Foreskin keratinocyte (primary cell): ENCODE measurements at places on chromosomes 1 and 21. TPM values are rescaled to one million over a fixed set of nuclear protein-coding genes. Genes with fewer than 3 reads are reported as not detected.

GRCh38 chr1:156203331-156203730 lies 9.4 kb downstream of the SLC25A44 start:
- DNase-seq, result no peak

DNA sequence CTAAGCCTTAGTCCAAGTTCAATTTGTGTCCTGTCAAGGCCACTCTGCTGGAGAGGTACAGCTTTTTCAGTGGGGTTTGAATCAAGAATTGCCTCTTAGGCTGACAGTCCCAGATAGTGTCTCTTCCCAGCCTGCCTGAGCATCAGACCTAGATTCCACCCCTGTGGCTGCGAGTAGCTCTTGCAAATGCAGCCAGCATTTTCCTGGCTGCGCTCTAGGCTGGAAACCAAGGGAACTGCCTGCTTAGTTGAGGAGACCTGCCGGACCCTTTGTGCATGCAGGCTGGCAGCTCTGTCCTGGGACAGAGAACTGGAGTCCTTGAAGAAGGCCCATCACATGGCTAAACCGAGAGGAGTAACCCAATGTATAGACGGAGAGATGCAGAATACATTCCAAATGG lies 293.7 kb downstream of the PCP4 start:
- DNase-seq, result no peak

DNA sequence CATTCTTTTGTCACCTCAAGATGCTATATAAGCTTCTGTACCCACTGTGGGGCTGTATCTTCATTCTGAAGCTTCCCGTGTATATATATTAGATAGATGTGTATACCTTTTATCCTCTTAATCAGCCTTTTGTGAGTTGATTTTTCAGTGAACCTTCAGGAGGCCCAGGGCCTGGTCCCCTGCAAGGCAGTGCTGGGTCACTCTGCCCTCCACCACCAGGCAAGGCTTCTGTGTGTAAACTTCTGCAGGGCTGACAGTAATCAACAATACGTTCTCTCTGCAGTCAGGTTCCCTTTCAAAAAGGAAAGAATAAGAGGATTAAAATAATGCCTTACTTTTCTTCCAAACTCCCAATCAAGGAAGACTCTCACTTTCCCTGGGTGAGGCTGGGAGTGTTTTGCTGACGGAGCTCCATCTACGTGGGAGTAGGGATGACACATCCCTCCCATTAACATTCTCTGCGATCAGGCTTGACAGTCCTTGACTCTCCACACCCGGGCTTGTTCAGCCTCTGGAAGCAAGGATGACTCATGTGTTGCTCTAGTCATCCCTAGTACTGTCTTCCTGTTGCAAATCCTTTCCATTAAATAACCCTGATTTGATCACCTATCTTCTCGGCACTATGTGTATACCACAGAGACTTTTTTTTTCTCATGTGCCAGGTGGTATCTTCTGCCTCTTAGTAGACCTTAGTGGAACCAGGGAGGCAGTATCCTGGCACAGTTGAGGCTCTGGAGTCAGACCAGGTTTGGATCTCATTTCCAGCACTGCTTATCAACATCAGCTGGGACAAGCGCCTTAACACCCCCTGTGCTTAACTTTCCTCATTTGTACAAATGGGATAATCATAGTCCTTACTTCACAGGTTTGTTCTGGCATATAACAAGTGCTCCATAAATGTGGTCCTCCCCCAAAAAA lies 70.3 kb upstream of the KCNK1 start:
- peak; percentile 98 for DNase-seq

- DNase-seq, result no peak
Measured at GRCh38 chr1:67771749-67772148, 61.5 kb downstream of the GNG12 start.

GRCh38 chr1:213286235-213286634 lies 235.2 kb downstream of the RPS6KC1 start:
- DNase-seq, result no peak

- peak; percentile 12 for DNase-seq
Measured at GRCh38 chr1:113074237-113074636, 1.2 kb downstream of the LRIG2 start.

GRCh38 chr1:47924270-47925048 lies 72.7 kb downstream of the TRABD2B start:
- DNase-seq, result no peak

DNA sequence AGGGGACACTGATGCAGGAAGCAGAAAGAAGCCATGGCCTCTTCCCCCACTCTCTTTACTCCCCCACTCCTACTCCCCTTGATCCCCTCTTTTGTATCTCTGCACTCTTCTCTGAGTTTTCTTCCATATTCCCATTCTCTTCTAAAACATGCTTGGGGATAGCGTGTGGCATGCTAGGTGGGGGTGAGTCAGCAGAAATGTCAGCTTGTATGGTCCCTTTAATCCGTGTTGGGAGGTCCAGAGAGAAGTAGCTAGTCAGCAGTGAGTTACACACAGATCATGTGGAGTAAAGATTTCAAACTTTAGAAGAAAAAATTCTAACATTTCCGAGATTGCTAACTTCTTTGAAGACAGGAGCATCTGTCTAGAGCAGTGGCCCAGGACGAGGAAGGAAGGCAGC lies 4.0 kb upstream of the KCNK1 start:
- no peak for DNase-seq

Gene ARID1A
- total RNA-seq, result 41.8 and 42.4 TPM in 2 replicates

DNA sequence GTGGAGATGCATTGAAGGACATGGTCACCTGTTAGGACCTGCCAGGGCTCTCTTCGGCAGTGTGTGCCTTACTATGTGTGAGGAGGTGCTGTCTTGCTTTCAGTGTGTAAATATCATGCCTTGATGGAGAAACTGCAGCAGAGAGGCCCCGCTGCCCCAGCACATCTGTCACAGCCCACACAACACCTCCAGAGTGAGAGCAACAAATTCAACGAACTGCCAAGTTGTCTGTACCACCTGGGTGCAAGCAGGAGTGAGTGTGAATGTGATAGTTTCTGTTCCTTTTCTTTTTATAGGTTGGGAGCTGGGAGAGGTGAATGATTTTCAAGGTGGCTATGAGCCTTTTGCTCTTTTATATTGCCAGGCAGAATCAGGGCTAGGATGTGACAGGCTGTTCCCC lies 114.6 kb upstream of the KIAA0040 start:
- DNase-seq, result no peak

DNA sequence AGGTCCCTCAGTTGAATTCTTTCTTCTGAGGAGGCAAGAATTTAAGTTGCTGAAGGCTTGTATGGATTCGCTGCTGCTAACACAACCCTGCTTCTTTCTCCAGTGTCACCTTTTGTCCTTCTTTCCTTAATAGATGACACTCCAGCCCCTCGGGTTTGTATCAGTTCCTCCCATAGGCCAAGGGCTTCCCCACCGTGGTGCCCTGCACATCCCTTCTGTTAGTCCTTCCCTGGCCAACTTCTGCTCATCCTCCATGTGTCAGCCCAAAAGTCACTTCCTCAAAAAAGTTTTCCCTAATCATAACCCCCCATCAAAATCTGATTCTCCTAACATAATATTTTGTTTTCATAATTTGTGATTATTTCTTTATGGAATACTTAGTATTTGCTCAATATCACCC lies 190.4 kb downstream of the RHOU start:
- no peak for DNase-seq

DNA sequence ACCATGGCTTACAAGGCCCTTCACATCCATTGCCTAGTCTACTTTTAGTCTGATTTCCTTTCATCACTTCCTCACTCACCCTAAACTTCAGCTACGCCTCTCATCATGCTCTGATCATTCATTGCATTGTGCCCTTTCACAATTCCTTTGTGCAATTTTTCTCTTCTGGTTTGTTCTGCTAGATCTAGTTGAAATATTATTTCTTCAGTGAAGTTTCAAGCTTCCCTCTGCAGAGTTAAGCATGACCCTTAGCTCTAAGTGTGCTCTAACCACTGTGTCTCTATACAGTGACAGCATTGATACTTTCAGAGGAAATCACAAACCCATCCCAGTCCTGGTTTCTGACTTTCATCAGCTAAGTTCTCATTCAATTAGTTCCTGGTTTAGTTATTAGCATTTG lies 166.1 kb downstream of the PLA2G4A start:
- no peak for DNase-seq

GRCh38 chr1:191085121-191085520 lies 607.5 kb upstream of the BRINP3 start:
- no peak for DNase-seq

Gene ENSA
- total RNA-seq, result 123 and 144 TPM in 2 replicates

DNA sequence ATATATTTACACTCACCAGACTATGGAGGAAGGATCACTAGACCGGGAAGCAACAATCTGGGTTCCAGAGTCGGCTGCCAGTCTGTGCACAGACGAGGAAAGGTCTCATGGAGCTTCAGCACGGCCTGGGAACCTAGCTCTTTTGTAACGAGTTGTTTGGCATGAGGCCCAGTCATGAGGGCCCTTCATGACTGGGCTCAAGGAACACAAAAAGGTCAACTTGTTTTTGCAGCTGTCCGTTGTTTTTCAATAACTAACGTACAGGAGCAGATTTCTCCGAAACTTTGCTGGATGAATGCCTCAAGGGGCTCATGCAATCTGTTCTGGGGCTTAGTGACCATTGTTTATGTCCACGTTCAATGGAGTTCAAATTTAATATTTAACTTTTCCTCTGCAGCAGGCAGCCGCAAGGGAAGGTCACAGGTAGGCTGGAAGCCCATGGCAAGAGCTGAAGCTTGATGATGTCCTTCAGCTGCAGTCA lies 5.9 kb upstream of the STUM start:
- DNase-seq, result no peak

DNA sequence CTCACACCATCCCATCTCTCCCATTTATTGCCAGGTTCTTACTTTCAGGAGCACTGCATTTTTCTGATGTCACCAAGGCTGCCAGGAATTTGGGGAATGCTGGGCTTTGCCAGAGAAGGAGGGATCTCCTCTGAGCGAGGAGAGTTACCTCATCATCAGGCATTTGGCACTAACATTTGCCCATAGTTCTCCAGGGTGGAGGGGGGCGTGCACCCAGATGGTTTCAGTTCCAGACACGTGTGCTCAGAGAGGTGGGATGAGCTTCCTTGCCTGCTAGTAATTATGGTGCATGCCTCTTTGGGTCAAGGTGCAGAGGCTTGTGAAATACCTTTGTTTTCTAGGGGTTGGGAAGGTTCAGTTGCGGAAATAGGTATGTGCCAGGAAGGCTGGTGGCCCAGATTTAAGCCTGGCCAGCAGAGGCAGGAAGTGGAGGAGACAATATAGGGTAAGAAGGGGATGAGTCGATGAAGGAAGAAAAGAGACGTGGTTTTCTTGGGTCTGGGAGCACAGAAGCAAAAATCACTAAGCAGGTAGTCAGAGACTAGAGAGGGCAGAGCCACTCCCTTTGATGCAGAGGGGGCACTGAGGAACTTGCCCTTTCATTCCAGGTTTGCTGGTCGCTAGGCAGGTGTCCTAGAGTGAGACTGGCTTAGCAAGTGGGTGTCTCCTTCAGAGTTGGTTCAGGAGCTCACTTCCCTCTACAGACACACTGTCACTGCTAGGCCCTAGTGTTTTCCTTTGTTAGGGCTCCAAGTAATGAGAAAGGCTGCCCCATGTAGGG lies 7.2 kb downstream of the TUFT1 start:
- peak; percentile 98 for DNase-seq

- no peak for DNase-seq
Measured at GRCh38 chr1:199009447-199009846, 370.6 kb downstream of the PTPRC start.

Gene HENMT1
- 1.8 and 2.2 TPM in 2 replicates for total RNA-seq

GRCh38 chr1:48969971-48970370 lies 193.3 kb upstream of the BEND5 start:
- DNase-seq, result no peak

GRCh38 chr1:9787702-9788101 lies 36.1 kb downstream of the CLSTN1 start:
- no peak for DNase-seq

DNA sequence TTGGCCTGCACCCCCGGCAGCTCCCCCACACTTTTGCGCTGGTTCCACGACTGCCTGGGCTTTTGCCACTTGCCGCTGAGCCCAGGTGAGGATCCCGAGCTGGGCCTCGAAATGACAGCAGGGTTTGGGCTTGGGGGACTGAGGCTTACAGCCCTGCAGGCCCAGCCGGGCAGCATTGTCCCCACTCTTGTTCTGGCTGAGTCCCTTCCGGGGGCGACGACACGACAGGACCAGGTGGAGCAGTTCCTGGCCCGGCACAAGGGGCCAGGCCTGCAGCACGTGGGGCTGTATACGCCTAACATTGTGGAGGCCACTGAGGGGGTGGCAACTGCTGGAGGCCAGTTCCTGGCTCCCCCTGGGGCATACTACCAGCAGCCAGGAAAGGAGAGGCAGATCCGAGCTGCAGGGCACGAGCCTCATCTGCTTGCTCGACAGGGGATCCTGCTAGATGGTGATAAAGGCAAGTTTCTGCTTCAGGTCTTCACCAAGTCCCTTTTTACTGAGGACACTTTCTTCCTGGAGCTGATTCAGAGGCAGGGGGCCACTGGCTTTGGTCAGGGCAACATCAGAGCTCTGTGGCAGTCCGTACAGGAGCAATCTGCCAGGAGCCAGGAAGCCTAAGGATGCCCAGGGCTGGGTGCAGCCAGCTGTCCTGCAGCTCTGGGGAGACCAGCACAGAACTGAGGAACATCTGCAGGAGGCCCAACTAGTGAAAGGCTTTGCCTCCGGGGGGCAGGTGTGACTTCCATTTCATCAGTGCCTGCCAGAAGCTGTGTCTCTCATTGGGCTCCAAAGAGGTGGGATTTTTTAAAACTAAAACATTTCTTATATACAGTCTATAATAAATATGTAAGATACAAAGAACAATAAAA lies 1.2 kb downstream of the HPDL start:
- DNase-seq, result no peak

DNA sequence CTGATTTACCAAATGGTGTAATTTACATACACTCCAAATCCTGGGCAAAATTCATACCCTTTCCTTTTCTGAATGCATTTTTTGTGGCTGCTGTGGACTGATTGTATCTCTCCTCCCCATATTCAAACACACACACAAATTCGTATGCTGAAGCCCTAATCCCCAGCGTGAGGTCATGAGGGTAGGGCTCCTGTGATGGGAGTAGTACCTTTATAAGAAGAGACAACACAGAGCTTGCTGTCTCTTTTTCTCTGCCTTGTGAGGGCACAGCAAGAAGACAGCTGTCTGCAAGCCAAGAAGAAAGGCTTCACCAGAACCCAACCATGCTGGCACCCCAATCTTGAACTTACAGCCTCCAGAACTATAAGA lies 24.4 kb downstream of the DUSP10 start:
- no peak for DNase-seq

DNA sequence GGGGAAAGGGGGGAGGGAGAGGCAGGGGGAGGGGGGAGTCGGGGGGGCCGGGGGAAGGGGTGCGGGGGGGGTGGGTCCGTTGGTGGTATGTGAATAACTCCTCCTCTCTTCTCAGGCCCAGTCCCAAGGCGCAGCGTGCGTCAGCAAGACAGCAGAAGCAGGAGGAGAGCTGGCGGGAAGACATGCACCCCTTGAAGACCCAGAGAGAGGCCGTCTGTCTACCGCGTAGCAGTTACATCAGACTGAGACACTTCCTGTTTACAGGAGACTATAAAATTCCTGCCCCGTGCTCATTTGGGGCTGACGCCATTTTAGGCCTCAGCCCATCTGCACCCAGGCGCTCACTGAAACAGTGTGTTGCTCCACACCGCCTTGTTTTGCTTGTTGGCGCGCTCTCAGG lies 55.3 kb downstream of the SETD4 start:
- no peak for DNase-seq
